Thymus (tissue), 14 donors: ENCODE measurements at places on chromosomes 1 and 21.

DNA sequence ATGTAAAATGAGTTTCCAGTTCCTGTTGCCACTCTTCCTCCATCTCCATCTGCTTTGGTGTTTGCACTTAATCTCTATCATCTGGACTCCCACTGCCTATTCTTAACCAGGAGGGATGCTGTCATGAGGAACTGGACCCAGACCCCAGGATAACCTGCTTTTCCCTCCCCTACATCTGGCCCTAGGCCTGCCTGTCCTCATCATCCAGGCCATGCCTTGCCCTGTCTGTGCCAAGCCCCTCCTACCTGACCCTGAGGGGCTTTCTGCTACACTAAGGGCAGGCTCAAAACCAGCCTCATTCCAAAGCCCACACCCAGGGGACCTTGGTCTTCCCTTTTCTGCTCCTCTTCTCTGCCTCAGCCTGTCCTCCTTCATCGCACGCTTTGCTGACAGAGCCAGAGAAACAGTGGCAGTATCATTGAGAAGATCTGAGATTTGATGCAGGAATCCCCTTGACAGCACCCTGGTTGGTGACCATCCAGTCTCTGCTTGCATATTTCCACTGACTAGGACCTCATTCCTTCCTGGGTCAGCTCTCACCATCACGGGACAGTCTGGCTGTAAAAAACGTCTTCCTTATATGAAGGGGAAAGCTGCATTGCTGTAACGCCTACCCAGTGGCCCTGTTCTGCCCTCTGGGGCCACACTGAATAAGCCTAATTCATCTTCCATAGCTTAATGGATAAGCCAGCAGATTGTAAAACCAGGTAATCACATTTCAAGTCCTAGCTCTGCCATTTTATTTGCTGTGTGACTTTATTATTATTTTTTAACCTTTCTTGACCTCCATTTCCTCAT, 38.8 kb downstream of the PLXNA2 start:
- H3K4me3 ChIP-seq: no peak overlapping the region
- H3K4me1 ChIP-seq: no peaks in the 10 kb centered on the region
- no peak for DNase-seq
- no peak overlapping the region for H3K27ac ChIP-seq
- no peaks in the 10 kb centered on the region for H3K27me3 ChIP-seq

DNA sequence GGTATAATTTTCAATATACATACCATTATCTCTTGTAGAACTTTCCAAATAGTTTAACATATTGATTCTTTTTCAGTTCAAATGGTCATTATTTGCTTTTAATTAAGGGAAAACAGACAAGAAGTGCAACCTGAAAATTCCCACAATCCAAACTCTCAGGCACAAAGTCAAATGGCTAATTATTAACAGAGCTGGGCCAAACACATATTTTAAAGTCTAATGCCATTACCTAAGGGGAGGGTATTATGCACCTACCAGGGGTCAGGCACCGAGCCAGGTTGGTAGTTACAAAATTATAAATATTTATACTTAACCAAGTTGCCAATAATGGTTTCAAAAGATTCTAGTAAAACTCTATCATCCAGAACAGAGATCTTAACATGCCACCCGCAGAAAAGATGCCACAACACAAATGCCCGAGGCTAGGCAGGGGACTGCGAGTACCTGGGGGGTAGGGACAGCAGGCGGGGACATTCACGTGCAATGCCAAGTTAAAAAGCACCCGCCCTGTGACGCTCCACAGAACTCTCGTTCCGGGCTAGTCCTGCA, 15.0 kb downstream of the LBR start:
- no peak overlapping the region for H3K4me3 ChIP-seq
- H3K27ac ChIP-seq: no peak overlapping the region
- no peaks in the 10 kb centered on the region for H3K4me1 ChIP-seq
- no peak for DNase-seq
- no peaks in the 10 kb centered on the region for H3K27me3 ChIP-seq
- peaks cover 50% of the 10 kb centered on the region for H3K36me3 ChIP-seq

GRCh38 chr1:32878637-32879041, 7.7 kb upstream of the HPCA start:
- H3K4me3 ChIP-seq: no peak overlapping the region
- no peaks in the 10 kb centered on the region for H3K4me1 ChIP-seq
- no peak for DNase-seq
- H3K27ac ChIP-seq: no peak overlapping the region

DNA sequence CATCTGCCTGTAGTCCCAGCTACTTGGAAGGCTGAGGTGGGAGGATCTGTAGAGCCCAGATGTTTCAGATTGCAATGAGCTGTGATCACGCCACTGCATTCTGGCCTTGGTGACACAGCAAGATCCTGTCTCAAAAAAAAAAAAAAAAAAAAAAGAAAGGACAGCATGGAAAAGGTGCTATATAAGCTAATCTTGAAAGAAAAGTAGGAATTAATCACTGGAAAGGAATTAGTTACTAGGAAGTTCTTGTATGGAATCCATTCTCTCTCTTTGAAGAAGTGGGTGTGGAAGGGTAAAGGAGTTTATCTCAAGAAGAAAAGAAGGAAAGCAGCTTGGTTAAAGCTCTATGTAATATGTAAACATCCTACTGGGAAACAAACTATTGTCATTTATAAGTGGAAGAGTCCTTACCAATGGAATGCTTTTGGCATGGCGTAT, 339.2 kb downstream of the DPYD start:
- no peaks in the 10 kb centered on the region for H3K4me1 ChIP-seq
- no peak overlapping the region for H3K27ac ChIP-seq
- H3K36me3 ChIP-seq: no peaks in the 10 kb centered on the region
- no peaks in the 10 kb centered on the region for H3K27me3 ChIP-seq
- H3K4me3 ChIP-seq: no peak overlapping the region
- no peak for DNase-seq

DNA sequence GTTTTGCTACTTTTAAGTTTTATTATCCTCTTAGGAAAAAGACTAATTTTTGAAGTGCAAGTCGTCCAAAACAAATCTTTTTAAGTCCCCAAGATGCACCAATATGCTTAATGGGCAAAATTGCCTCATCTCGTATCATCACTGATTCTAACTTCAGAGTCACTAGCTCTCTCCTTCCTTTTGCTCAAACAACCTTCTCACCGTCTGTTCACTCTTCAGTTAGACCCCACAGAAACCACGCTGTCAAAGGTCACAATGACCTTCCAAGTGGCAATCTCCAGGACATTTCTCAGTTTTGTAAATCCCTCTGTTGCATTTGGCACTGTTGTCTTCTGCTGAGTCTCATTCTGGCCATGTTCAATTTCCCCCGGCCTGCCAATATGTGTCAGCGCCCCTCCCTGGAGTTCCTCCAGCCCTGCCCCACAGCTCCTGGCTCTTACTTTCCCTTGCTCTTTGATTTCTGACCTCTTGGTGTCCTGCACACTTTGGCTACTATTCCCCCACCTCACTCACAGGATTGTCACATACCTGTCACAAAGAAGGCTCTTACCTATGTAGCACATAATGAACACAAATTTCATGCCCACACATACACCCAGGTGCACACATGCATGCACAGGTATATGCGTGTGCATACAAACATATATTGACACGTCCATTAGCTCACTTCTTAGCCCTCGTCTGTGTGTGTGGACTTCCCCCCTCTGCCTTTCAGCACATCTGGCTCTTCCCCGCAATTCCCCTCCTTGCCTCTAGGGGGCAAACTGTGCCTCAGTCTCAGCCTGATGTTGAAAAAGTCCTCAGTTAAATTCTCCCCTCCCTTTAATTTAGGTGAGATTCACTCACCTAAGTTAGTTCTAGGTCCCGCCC, 354.0 kb upstream of the DUSP10 start:
- DNase-seq: peak; percentile 46
- H3K4me3 ChIP-seq: no peak overlapping the region
- no peak overlapping the region for H3K27ac ChIP-seq
- H3K4me1 ChIP-seq: peaks cover 2% of the 10 kb centered on the region
- H3K27me3 ChIP-seq: no peaks in the 10 kb centered on the region

GRCh38 chr1:65009724-65010420, 43.5 kb upstream of the JAK1 start:
- H3K4me3 ChIP-seq: no peak overlapping the region
- no peak for DNase-seq
- H3K4me1 ChIP-seq: no peaks in the 10 kb centered on the region
- no peaks in the 10 kb centered on the region for H3K36me3 ChIP-seq

DNA sequence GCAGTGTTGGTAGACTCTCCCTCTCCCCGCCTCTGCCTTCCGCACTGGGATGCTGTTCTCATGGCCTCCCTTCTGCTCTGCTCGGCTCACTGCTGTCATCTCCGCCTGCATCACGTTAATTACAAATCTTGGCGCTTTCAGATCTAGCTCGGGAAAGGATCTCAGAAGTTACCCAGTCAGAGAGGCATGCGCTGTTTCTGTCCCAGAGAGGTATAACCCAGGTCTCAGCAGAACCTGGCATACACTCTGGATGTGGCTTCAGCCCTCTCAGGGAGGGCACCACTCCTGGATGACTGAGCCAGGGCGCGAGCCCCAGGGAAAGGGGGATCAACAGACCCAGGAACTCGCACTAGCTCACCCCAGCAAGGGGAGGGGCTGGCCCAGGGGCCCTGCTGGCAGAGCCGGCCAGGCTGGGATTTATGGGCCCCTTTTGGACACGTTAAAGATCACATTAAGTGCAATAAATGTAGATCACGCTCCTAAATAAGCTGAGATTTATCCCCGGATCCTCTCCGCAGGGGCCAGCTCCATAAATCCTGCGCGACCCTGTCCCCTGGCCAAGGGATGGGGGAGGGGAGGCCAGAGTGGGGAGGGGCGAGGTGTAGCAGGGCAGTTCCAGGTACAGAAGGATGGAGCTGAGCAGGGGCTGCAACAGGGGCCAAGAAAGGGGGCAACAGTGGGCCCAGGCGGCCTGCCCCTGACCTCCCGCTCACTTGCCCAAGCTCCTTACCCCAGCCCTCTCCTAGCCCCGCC, 101.3 kb upstream of the ZBTB40 start:
- no peak overlapping the region for H3K4me3 ChIP-seq
- no peaks in the 10 kb centered on the region for H3K4me1 ChIP-seq
- H3K27ac ChIP-seq: no peak overlapping the region
- no peaks in the 10 kb centered on the region for H3K36me3 ChIP-seq
- no peak for DNase-seq
- H3K27me3 ChIP-seq: peaks cover 22% of the 10 kb centered on the region

- no peaks in the 10 kb centered on the region for H3K27me3 ChIP-seq
- no peak overlapping the region for H3K27ac ChIP-seq
- no peak for DNase-seq
Observed at GRCh38 chr1:199616947-199617346, 410.6 kb upstream of the NR5A2 start.

DNA sequence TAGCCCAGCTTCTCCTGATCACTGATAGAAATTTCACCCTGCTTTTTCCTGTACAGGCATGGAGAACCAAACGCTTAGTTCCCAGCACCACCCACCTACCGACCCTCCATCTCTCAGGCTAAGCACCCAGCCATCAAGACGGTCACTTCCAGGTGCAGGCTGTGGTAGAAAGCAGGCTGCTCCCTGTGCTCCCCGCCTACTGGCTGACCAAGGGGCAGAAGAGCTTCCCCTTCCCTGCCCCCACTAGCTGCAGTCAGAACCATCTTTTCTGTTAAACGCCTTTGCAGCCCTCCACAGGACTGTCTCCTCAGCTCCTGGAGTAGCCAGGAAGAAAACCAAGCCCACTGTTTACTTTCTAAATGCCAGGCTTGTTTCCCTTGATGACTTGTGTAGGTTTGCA, 23.0 kb downstream of the SPATA46 start:
- H3K27ac ChIP-seq: no peak overlapping the region
- no peak overlapping the region for H3K4me3 ChIP-seq
- H3K27me3 ChIP-seq: no peaks in the 10 kb centered on the region
- H3K4me1 ChIP-seq: no peaks in the 10 kb centered on the region
- H3K36me3 ChIP-seq: no peaks in the 10 kb centered on the region

DNA sequence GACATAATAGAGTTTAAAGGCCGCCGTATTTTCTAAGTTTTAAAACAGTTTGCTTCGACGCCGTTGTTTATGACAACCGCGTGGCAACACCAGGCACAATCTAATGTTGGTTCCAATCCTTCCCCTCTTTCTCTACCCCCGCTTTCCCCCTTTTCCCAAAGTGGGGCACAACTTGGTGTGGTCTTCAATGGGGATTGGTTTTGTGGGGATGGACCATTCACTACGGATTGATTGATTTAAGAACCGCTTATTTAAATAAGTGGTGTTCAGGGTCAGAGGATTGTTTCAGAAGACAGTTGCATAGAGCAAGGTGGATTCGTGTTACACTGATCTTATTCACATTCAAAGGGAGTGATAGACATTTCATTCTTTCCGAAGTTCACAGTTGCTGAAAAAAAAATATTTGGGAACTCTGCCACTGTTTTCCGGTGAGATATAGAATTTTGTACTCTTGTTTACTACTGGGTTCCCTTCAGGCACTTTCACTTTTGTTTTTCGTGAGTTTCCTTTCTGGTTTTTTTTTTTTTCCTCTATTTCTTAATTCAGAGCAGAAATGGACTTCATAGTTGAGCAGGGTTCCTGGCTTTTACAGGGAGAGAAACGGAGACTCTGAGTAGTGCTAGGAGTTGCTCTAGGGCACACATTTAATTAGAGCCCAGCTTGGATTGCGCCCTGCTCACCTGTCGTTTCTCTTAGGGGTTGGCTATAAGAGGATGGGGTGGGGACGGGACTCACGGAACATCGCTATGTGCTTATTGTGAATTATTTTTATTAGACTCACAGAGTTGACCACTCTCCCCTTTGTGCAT, 79.6 kb upstream of the AK4 start:
- peaks cover 10% of the 10 kb centered on the region for H3K4me1 ChIP-seq
- peaks cover 8% of the 10 kb centered on the region for H3K27me3 ChIP-seq
- peak overlapping the region; percentile 81 for H3K4me3 ChIP-seq

DNA sequence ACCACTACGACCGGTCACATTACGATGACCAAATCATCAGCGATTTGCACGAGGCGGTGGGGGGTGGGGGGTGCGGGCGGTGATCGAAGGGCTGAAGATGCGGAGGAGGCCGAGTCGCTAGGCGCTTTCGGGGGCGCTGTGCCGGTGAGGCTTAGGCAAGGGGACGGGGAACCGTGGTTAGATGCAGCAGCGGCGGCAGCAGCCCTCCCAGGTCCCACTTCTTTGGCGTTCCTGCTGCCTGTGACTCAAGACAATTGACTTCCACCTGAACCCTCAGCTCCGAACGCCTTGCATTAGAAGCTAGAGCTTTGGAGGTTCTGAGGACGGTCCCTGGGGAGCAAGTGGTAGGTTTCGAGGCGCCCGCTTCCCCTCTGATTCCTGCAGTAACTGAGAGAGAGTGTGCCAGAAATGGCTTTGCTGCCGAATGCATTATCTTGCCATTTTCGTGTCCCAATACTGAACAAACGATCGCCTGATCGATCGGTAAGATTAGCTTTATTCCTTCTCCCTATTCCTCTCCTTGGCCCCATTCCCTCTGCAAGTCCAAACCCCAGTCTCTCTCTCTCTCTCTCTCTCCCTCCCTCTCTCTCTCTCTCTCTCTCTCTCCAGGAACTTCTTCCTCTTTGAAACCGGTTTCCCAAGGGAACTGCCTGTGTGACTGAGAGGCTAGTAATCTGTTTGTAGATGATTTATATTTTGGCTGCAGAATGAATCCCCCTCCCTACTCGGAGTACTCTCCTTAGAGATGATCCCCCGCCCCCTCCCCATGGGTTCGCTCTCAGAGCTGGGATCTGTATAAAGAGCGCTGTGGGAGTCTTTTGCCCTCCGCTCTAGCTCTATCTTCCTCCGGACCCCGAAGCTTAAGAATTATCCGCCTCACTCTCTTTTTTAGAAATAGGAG, 735 bp upstream of the BRINP3 start:
- peaks cover 6% of the 10 kb centered on the region for H3K27me3 ChIP-seq
- no peak overlapping the region for H3K27ac ChIP-seq
- no peaks in the 10 kb centered on the region for H3K36me3 ChIP-seq
- no peak overlapping the region for H3K4me3 ChIP-seq
- no peaks in the 10 kb centered on the region for H3K4me1 ChIP-seq
